Suppressor macrophage treated with lipopolysaccharide for 1 hour (primary cell): ENCODE measurements at places on chromosomes 2 and 18.

- DNase-seq = no peak
Measured at GRCh38 chr2:2683606-2684224, 352.6 kb upstream of the MYT1L start.

GRCh38 chr2:174058456-174058855, 93.3 kb upstream of the SP3 start:
- peak; percentile 67 for DNase-seq

DNA sequence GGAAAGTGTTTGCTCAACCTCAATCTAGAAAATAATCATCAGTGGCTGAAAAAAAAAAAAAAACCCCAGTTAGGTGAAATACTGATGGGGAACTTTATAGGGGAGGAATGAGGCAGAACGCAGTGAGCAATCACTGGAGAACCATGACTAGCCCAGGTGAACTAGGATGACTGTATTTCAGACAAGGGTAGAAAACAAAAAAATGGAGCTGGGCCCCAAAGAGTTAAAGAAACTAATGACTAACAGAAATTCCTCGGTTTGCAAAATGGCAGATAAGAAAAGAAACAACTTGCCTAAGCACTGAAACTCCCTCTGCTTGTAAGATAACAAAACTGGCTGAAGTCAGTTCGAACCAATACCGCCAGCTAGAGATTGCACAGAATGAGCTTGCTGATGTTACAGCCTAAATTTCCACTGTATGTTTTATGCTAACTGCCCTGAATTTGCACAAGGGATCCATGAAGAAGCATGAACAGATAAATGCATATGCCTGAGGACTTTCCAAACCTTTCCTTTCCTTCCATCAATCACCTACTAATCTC, 245.9 kb downstream of the METTL4 start:
- no peak for DNase-seq

GRCh38 chr2:26970928-26971627, 641 bp downstream of the MAPRE3 start:
- DNase-seq = peak; percentile 49

DNA sequence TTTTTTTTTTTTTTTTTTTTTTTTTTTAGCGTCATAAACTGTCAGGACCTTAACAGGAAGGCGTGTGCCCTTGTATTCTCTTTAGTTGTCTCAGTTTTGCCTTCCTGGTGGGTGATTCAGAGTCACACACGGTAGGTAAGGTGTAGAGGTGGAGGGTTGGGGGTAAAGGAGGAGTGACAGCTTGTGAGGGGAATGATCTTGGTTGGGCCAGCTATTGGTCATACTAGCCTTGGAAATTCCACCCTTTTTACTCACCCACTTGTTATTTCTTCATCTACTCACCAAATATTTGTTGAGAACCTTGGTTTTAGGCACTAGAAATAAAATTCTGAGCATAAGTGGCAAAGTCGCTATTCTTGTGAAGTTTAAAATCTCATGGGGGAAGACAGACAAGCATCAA, 22.2 kb downstream of the SMIM21 start:
- DNase-seq = no peak

DNA sequence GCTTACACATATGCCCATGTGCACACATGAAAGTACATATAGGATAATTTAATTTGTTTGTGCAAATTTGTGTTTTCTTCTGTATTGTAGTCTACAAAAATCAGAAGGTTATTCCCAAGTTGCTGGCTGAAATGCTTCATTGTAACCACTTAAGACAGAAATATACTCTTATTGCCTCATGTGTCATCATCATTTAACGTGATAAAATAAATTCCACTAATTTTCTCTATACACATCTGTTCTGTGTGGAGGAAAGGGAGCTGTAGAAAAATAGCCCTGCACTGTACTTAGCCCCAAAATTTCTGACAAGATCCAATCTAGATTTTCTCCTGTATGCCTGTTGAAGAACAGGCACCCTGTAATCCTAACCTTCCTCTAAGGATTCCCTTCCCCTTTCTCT, 20.4 kb upstream of the NR4A2 start:
- no peak for DNase-seq

- no peak for DNase-seq
Measured at GRCh38 chr18:59416818-59417217, 57.8 kb upstream of the LMAN1 start.

DNA sequence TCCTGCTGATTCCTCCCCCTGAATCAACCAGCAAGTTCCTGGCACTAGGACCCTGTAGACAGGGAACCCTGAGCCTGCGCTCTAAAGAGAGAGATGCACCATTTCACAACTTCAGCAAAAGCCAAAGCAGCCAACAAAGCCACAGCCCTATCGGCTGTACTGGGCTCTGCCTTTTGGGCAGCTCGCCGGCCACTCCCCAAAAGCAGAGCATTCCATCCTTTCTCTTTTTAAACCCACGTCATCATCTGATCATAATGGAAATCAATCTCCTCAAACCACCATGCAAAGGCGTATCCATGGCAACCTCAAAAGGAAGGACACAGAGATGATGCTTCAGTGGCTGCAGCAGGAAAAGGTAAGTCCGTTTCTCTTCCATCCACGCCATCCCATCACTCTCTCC, 5.3 kb upstream of the DCTN1 start:
- DNase-seq = no peak

GRCh38 chr2:47034973-47035609, 119.5 kb upstream of the MCFD2 start:
- DNase-seq = peak; percentile 93

- DNase-seq = no peak
Measured at GRCh38 chr2:236173036-236173728, 5.0 kb upstream of the GBX2 start.

DNA sequence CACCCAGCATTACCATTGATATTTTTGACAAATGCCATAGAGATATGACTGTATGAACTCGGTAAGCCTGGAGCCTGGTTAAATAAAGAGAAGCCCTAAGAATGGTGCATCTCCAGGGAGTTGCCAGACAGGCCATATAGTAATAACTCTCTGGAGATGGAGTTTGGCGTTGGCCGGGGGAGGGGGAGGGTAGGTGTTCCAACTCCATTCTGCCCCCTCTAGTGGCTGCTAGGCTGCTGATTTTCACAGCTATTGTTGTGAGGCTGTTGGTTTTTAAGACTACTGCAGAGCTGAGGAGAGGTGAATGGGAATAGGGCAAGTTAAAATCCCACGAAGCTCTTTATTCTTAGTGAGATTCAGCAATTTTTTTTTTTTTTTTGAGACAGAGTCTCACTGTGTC, 99.9 kb downstream of the GALNT14 start:
- DNase-seq = no peak

DNA sequence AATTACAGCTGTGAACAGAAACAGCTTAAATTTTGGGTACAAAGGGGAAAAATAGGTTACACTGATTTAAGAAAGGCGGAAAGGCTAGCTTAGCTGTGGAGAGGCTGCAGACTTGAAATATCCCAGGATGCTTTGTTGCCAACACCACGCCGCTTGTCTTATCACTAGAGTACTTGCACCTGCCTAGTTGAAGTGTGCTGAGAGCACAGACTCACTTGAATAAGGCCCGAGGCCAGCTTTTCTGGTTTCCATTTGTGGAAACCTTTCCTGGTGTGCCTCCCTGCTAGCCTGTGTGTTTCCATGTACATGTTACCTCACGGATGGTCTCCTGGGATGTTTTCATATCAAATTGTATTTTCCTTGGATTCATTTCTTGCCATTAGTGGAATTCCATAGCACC, 3.2 kb downstream of the CABLES1 start:
- DNase-seq = no peak

DNA sequence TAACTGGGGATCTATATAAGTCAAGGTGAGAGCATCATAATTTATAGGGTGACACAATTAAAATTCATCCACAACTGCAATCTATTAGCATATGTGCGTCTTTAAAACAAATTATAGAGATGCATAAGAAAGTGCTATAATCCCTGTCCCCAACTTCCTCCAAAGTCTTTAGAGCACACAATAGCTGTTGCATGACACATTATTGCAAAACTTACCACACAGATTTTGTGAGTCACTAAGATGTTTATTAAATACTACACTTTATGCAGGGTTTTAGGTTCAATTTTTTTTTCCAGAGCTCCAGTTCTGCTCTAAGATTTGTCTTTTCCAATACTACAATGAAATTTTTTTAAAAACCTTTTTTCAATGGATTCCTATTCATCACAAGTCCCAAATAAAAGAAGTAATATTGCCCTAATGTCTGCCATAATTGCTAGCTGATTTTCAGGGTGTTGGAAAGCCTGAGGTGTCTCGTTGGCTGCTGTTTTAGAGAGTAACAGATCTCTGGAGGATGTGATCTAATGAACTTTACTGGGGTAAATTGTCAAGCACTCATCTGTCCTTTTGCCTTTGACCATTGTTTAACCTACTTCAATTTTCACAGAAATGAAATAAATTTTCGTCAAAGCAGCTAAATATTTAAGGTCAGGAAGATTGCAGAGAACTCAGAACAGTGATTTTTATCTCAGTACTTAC, 250.5 kb upstream of the NETO1 start:
- no peak for DNase-seq
